NCI-H1930 (cell line): ENCODE measurements at places on chromosomes 5 and 9.

- DNase-seq = no peak
Observed at GRCh38 chr9:84224246-84224645, 116.3 kb downstream of the SLC28A3 start.

DNA sequence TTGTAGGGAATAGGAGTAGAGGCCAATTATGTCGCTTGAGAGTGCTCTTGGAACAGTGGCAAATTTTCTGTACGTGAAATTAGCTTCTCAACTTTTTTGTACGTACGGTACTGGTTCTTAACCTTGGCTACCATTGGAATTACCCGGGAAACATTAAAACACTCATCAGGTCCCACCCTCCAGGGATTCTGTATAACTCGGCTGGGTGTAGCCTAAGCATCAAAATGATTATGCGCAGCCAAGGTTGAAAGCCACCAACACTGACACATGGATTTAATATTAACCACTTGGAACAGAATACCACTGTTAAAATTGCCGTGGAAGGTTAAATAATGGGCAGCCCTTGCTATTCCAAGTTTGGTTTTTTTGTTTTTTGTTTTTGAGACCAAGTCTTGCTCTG, 17.4 kb downstream of the DNAJA1 start:
- no peak for DNase-seq

GRCh38 chr5:157252711-157253465, 13.0 kb upstream of the CYFIP2 start:
- no peak for DNase-seq

GRCh38 chr9:124590889-124591641, 83.9 kb upstream of the NR5A1 start:
- DNase-seq = no peak

DNA sequence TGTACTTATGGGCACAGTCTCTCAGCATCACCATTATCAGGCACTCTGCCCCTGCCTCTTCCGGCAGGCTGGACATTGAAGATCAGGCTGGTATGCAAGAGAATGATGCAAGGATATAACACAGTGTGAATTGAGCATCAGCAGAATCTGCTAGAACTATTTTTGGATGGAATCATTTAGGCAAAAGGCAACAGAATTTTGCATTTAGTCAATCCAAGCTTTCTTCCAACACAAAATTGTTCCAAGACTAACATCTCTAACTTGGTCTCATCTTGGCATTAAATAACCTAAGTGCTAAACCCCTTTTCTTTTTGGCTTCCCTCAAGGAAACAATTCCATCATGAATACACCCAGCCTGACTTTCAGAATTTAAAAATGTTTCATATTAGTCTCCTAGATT, 339.9 kb downstream of the PRELID2 start:
- no peak for DNase-seq

GRCh38 chr5:100188339-100188738, 346.8 kb upstream of the FAM174A start:
- DNase-seq = no peak

GRCh38 chr5:180159756-180160155, 49.3 kb downstream of the RASGEF1C start:
- DNase-seq = no peak

GRCh38 chr5:10627160-10627701, 63.4 kb downstream of the ANKRD33B start:
- DNase-seq = no peak

DNA sequence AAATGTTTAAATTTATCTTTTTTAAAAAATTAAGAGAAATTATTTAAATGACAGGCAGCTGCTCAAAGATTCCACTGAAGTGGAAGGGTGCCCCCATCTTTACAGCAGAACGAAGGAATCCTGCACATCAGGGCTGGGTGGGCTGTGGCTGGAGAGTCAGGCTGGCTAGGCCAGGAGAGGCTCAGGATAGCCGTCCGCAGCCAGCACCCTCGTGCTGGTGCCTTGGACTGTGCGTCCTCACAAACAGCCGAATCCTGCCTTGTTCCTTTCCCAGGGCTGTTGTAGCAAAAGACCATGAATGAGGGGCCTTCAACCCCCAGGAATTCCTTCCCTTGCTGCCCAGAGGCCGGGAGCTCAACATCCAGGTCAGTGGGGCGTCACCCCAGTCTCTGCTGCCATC, 64.6 kb upstream of the FCN1 start:
- no peak for DNase-seq

GRCh38 chr9:8600914-8601680, 801.5 kb upstream of the DMAC1 start:
- DNase-seq = no peak

GRCh38 chr9:38022995-38023394, 46.0 kb downstream of the SHB start:
- DNase-seq = peak; percentile 38

DNA sequence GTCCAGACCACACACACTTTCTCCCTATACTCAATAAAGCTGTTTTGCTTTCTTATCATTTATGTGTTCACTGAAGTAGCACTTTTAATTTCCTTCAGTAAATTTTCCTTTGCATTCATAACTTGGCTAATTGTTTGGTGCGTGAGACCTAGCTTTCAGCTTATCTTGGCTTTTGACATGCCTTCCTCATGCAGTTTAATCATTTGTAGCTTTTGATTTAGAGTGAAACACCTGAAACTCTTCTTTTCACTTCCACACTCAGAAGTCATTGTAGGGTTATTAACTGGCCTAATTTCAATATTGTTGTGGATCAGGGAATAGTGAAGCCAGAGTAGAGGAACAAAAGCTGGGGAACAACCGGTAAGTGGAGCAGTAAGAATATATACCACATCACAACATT, 114.7 kb downstream of the ST8SIA4 start:
- no peak for DNase-seq

- no peak for DNase-seq
Observed at GRCh38 chr9:110257956-110258355, 1.6 kb upstream of the TXN start.

- no peak for DNase-seq
Observed at GRCh38 chr5:14842117-14842516, 29.5 kb downstream of the ANKH start.

DNA sequence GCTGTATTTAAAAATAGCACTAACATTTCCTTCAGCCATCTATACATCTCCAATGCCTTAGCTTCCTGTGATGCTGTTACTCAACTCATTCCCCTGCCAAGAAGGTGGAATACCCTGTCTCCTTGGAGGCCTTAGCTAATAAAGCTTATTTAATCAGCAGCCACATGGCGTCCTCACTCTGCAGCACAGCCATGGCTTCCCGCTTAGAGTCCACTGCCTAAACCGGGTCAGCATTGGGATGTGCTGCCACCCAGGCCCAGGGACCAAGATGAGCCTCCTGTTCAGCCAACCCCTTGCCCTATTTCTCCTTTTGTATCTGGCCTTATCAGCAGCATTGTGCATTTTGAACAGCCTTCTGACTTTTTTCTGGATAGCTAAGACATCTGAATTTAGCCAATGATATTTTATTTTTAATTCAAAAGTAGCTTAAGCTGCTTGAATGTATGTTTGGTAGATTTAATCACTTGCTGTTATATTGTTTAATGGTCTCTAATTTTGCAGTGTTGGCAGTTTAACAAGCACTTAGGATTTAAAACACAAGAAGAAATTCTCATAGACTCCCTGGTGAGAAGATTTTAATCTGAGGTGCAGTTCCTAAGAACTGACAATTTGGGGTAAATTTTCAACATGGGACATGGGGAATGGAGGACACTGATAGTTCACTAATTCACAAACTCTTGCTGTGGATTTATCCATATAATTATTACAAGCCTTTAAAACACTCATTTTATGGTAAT, 113.0 kb downstream of the RPS23 start:
- no peak for DNase-seq

DNA sequence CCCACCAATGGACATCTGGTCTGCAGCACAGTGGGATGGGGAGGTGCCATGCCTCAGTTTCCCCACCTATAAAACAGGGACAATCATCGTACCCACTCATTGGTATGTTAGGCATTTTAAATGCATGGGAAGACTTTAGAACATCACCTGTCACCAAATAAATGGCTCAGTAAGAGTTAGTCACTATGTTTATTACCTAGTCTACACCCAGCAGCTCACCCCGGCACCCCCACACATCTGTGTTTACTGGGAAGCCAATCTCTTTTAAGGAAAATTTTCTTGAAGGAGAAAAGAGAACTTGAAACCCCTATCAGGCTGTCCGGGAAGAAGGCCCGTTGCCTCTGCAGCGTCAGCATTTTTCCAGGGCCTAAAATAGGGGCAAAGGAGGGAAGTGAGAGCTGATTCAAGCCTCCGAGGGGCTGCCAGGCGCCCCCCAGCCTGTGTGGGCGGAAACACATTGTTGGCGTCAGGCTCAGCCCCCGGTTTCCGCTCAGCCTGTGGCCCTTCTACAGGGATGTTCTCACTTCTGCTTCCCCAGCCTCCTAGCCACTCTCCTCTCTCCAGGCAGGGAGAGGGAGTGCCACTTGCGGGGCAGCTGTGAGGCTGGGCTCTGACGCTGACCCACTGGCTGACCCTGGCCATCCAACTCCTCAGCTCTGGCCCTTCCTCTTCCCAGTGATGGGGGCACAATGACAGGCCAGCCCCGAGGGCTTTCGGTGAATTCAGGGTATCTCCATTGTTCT, 4.6 kb downstream of the CSF1R start:
- no peak for DNase-seq

DNA sequence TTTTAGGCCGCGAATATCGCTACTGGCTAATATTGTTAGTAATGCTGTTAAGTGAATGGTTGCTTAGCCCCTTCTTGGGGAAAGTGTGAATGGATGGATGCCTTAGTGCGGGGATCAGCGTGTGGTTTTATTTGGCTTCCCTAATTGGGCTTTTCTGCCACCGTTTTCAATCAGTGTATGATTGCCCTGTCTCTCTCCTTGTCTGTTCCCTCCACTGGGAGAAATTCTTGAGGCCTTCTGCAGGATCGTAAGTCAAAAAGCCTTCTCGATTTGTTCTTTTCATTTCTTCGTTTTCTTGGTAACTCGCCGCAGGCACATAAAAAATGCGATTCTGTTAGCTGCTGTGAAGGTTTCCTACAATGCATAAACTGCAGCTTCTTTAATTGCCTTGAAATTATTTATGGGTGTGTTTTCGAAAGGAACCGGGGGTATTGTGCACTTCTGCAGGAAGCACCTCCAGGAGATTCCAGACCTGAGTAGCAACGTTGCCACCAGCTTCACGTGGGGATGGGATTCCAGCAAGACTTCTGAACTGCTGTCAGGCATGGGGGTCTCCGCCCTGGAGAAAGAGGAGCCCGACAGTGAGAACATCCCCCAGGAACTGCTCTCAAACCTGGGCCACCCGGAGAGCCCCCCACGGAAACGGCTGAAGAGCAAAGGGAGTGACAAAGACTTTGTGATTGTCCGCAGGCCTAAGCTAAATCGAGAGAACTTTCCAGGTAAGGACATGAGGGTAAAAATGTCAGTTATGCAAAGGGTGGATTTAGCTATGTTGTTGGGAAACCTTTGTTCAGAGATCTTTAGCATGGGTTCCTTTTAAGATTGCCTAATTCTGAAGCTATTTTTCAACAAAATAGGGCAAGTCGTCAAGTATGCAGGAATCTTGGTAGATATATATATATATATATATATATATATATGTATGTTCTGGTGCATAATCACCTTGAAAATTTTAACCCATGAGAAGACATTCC, 700 bp downstream of the SKP2 start:
- peak; percentile 6 for DNase-seq

DNA sequence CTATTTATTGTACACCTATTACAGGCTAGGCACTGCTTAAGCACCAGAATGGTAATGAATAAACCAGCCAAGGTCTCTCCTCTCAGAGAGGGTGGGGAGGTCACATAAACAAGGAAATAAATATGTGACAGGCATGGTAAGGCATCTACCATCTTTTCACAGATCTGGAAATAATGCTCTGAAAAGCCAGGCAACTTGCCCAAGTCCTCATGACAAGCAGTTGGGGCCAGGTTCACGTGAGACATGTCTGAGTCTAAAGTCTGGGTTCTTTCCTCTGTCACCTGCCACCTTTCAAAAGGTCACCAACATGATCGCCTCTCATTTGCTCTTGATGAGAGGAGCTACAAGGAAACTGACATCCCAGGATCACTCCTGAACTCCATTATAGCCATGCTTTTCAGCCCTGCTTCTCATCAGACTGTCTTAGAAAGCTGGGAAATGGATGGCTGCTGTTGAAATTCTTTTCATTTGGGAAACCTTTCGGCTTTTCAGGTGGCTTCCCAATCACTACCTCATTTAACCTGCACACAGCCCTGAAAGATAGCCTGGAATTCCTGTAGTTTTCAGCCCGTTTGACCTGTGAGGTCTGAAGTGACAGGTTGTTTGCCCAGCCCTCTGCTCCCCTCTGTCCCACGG, 123.1 kb downstream of the CRB2 start:
- DNase-seq = no peak

DNA sequence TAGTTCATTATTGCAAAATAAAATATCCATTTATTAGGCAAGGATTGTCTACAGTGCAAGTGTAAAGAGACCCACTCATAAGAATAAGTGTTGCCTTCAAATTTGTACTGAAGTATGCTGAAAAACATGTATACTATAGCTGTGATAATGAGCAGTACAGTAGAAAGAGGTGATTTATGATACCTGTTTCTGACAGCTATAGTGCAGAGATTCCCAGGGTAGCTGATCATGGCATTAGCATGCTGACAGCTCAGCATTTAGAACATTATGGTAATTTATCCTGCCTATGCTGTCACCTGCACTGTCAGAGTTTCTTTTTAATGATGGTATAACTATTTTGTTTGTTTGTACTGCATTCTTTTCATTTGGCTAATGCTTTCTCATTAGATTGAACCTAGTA, 177.6 kb upstream of the TLX3 start:
- no peak for DNase-seq

DNA sequence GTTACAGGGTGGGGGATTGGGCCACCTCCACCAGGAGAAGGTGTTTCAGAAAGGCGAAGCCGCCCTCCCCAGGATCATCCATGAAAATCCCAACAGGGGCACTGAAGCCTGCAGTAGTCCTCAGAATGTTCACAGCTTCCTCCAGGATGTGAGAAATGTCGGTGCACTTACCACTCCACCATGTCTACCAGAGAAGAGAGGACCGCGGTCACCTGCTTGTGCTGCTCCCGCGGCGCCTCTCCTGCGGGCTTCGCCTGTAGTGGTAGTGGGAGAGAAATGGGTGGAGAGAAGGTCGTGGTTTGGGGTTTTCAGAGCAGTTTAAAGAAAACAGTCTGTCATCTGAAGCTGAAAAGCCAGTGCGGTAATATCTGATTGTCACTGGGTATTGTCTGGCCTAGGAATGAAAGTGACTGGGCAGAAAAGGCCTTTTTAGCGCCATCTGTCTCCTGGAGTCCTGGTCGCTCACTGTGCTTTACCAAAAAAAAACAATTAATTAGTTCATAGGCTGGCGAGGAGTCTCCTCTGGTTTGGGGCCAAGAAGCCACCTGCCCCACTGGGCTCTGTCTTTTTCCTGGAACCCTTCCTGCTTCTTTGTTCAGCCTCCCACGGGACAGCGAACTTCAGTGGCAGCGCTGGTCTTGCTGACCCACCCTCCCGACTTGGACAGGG, 23.0 kb upstream of the PPP1R26 start:
- DNase-seq = no peak

DNA sequence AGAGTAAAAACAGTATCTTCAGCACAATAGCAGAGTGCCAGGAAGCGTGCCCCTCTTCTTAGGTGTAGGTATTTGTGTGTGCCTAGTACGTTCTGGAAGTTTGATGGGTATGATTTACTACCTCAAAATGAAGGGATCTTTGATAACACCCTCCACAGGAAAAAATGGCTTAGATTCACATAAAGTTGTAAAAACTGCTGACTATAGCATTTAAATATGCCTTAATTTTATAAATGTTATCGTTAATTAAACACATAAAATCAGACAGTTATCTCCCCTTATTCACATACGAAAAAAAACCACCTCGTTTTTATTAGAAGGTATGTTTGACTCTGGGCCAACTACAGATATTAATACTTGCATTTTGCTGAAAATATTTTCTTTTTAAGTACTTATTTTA, 243.6 kb upstream of the TBCA start:
- DNase-seq = no peak
